Fibroblast of the aortic adventitia (primary cell): ENCODE measurements at places on chromosomes 6 and 20. TPM values are rescaled to one million over a fixed set of nuclear protein-coding genes. Genes with fewer than 3 reads are reported as not detected.

BHLHE23 gene
- total RNA-seq: not detected in 2 replicates

GSTA4 gene
- total RNA-seq: 46.3 and 89.6 TPM in 2 replicates

- DNase-seq: no peak
Observed at GRCh38 chr6:117464700-117465099, 17.8 kb upstream of the DCBLD1 start.

DNA sequence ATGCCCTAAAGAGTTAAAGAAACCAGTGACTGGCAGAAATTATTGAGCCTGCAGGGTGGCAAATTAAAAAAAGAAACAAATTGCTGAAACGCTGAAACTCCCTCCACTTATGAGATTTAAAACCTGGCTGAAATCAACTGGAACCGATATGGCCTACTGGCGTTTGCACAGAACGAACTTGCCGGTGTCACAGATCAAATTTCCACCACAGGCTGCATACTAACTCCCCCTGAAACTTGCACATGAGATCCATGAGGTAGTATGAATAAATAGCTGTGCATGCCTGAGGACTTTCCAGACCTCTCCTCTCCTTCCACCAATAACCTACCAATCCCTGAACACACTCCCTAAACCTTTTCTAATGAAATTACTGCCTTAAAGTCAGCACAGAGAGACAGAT is 150.4 kb downstream of the RNGTT start:
- DNase-seq: no peak

CYP21A2 gene
- 0.09 and 1.3 TPM in 2 replicates for total RNA-seq

DNA sequence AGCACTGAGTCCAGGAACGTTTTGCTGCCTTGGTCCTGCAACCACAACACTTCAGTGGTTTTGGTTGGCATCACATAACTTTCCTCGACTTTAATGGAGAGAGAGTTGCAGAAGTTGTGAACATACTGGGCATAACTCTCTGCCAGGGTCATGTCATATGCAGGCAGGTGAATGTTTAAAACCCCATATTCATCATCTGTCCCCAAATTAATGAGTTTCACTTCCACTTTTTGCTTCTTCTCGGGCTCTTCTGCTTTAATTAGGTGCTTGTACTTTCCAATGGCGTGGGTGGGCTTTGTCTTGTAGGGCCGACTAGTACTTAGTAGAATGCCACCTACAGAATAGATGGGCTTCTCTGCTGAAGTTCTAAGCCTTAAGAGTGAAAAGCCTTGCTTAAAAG is 45.2 kb upstream of the TFAP2A start:
- DNase-seq: no peak

SCRT2 gene
- not detected in 2 replicates for total RNA-seq

GRCh38 chr20:49001741-49002140 is 44.4 kb upstream of the CSE1L start:
- no peak for DNase-seq

GRCh38 chr6:55266896-55267295 is 60.4 kb upstream of the GFRAL start:
- DNase-seq: no peak

GRCh38 chr6:112305795-112306564 is 41.1 kb upstream of the RFPL4B start:
- DNase-seq: no peak

DNA sequence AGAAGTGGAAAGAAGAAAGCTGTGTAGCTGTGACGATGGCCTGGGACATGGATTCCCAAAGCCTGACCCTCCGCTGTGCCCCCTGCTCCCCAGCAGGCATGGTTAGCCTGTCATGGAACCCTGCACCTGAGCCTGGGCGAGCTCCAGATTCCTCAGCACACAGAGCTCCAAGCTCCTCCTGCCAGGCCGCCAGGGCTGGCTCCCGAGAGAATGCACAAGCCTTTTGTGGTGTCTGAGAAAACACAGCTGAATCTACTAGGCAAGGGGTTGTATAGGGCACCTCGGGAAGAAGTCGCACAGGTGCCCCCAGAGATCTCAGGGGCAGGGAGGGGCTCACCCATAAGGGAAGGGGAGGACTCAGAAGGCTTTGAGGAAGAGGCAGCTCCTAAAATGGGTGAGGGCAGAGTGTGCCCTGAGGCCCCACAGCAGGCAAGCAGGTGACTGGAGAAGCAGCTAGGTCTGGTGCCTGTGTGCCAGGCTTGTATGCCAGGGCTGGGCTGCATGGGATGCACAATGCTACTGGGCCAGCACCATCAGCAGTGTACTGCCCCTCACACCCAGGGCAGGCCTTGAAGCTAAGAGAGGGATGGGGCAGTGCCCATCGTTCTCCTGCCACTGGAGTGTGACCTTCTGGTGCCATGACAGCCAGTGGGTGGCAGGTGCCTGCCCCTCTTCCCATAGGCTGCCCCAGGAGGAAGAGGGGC is 64.3 kb upstream of the CD93 start:
- no peak for DNase-seq

ASXL1 gene
- total RNA-seq: 57.4 and 85.9 TPM in 2 replicates

- DNase-seq: no peak
Observed at GRCh38 chr20:54004445-54004844, 65.9 kb downstream of the BCAS1 start.

ELOVL2 gene
- 0.16 and 0.18 TPM in 2 replicates for total RNA-seq

NRSN1 gene
- total RNA-seq: not detected in 2 replicates

GRCh38 chr20:57860576-57860975 is 150.8 kb upstream of the PMEPA1 start:
- DNase-seq: no peak

HDAC2 gene
- 77.1 and 176 TPM in 2 replicates for total RNA-seq

- DNase-seq: no peak
Observed at GRCh38 chr6:70894001-70894400, 62.9 kb downstream of the B3GAT2 start.

GRCh38 chr6:169965657-169966311 is 214.4 kb downstream of the ERMARD start:
- DNase-seq: no peak

DNA sequence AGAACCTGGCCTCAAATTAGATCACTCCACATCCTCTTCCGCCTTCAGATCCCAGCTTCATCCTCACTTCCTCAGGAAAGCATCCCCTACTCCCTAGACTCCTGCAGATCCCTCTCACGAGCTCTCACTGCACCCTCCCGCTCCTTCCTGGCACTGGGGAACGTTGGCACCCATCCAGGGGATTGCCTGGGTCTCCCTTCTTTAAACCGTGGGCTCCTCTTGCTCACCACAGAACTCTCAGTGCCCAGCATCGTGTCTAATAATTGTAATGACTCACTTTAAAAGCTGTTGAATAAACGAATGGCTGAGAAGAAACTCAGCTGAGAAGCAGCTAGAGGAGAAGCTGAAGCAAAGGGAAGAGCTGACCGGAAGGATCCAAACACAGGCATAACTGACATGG is 20.4 kb downstream of the ZC3H12D start:
- DNase-seq: no peak

PRR18 gene
- not detected in 2 replicates for total RNA-seq

DNA sequence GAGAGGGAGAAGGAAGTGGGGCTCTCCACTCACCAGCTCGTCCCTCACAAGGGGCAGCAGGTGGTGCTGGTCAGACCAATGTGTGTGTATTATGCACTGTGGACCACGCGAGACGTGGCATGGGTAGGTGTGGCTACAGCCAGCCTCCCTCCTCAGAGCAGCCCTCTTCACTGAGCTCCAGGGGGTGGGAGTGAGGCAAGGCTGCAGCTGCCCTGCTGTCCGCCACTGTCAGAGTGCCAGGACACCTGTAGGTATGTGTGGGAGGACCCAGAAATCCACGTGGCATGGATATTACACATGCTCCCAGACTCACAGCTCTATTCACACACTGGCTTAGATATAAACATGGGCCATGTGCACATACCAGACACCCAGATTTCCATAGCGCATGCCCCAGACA is 90.3 kb downstream of the VEGFA start:
- DNase-seq: no peak

UBE2C gene
- 0.49 and 53.3 TPM in 2 replicates for total RNA-seq
